NCI-H226 (cell line): ENCODE measurements at places on chromosomes 5 and 9.

DNA sequence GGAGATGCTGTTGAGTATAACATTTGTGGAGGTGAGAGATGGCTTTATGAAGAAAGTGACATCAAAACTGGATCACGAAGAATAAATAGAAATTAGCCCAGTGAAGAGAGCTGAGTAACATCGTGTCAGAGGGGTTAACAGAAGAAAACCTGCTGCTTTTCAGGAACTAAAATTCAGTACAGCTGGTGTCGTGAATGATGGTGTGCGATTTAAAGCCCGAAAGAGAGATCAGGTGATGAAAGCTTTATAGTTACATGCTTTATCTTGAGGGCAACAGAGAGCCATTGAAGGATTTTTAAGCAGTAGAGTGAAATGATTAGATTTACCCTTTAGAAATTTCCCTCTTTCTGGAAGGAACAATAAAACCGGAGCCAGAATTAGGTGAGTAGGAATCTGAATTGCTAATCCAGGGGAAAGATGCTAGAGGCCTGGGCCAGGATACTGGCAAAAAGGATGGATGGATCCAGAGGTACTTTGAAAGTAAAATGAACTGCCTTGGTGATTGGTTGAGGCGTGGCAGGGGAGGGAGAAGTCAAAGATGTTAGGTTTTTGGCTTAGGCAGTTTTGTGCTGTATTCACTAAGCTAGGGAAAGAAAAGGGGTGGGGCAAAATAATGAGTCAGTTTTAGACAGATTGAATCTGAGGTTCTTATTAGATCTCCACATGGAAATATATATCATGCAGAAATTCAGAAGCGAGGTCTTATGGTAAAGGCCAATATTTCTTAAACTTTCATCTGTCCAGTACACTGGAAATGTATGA is 3.4 kb downstream of the LRRC70 start:
- no peak for DNase-seq

DNA sequence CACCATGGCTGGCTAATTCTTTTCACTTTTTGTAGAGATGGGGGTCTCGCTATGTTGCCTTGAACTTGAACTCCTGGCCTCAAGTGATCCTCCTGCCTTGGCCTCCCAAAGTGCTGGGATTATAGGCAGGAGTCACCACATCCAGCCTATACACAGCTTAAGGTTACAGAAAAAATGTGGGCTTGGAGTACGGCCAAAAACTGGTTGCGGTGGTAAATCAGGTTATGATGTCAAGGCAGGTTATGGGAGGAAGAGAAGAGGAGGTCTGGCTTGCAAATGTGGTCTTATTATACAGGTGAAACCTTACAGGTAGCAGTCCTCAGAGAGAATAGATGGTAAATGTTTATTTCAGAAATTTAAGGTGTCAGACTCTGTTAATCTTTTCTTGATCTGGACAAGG is 30.7 kb upstream of the SYK start:
- DNase-seq = no peak

GRCh38 chr5:98470747-98471146 is 302.7 kb upstream of the RGMB start:
- peak; percentile 57 for DNase-seq

- DNase-seq = no peak
Measured at GRCh38 chr9:87678650-87679355, 47.1 kb upstream of the CTSL start.

DNA sequence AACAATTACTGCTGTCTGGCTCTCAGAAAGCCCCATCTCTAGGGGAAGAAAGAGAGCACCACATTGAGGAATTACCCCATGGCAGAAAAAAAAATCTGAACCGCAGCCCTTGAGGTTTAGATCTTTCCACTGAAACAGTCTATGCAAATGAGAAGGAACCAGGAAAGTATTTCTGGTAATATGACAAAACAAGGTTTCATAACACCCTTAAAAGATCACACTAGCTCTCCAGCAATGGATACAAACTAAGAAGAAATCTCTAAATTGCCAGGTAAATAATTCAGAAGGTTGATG is 427.1 kb downstream of the PRELID2 start:
- no peak for DNase-seq

DNA sequence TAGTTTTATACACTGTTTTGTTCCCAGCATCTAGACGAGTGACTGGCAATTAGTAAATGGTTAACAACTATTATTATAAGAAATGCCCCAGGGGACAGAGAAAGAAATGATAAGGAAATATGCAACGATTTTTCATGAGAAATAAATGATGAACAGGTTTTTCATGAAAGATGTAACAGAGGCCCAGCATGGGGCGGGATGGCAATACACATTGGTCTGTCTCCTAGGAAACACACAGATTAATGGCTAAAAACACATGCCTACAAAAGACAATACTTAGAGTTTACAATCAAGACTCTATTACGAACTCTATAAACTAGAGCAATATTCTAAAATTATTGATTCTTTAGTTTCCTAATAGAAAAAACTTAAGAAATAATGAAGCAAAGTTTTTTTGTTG is 441.5 kb upstream of the CDH9 start:
- no peak for DNase-seq

DNA sequence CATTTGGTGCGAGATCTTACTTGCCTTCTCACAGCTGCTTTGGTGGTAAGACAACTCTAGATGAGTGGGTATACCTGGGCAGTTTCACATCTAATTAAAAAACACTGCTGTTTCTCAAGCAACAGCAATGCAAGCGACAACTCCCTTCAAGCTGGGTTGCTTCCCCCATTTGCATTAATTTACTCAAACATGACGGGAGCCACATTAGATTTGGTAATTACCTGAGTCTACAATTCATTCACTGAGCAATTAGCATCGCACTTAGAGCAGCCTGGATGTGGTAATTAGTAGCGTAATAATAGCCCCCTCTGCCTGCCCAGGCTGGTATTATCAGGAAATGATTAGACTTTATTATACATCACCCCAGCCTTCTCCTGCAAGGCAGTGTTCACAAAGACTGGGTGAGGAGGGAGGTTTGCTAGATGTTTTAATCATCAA is 73.4 kb downstream of the FBXO38 start:
- no peak for DNase-seq
